Activated naive CD4-positive, alpha-beta T cell (primary cell): ENCODE measurements at places on chromosomes 11 and 22.

DNA sequence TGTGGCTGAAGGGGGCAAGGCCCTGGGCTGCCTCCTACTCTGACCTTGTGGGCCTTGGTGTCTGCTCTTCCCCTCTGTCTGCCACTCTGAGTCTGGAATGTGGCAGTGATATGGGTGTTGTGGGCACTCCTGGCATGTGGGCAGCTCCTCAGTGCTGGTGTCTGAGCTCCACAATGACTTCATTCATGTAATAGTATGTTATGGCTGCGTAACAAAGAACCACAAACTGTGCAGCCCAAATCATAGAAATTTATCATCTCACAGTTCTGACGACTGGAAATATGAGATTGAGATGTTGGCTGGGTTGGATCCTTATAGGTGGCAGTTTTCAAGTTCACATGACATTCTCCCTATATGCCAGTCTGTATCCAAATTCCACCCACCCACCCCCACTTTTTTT lies 59.1 kb downstream of the BCR start:
- no peak for DNase-seq

GRCh38 chr22:30038219-30038618 lies 42.0 kb upstream of the HORMAD2 start:
- DNase-seq, result no peak

- no peak for DNase-seq
Observed at GRCh38 chr11:2295971-2296912, 5.5 kb downstream of the C11orf21 start.

- DNase-seq, result no peak
Observed at GRCh38 chr11:126194121-126194543, 17.3 kb downstream of the RPUSD4 start.

DNA sequence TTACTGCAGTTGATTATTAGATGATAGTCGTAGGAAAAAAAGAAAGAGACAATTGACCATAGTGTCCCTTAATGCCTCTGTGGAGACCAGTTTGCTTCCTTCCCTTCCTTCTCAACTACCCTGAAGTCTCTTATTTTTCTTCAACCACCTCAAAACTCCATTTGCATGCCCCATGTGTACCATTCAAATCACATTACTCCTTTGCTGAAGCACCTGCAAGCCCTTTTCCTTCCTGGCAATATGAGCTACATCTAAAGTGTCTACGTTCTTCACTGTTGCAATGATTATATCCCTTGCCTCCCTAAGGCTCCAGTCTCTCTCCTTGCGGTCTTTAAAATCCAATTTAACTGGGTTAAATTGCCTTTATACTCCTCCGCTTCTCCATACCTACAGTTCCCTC lies 867.4 kb upstream of the API5 start:
- no peak for DNase-seq

DNA sequence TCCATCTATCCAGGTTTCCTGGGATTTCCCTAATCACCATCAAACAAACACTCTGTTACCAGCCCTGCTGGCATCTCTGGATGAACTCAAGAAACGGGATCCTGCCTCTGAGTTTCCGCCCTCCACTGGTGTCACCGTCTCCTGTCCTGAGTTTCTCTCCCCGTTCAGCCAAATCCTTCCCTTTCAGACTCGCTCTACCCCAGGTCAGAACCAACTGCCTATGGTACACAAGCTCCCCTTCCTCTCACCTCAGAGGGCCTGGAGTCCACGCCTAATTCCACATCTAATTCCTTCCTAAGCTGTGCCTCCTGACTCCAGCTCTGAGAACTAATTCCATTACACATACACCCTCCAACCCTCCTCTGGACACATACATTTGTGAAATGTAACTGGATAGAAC lies 96.1 kb downstream of the SHANK2 start:
- DNase-seq, result no peak

DNA sequence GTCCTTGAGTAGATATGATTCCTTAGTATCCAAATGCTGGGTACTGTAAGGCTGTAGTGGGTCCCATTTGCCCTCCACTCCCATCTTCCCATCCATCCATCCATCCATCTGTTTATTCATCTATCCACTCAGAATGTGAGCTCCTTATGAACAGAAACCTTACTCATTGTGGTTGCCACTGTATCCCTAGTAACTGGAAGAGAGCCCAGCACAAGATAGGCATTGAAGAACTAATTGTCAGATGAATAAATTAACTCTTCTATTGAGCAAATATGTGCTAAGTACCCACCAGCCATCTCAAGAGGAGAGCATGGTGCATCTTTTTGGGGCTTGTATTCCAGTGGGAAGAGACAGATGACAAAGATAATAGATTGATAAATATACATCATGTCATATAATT lies 86.4 kb upstream of the SEZ6L start:
- DNase-seq, result no peak

- DNase-seq, result no peak
Observed at GRCh38 chr11:126884594-126884993, 116.0 kb downstream of the KIRREL3 start.

- no peak for DNase-seq
Observed at GRCh38 chr22:47107431-47107830, 345.0 kb downstream of the TBC1D22A start.

DNA sequence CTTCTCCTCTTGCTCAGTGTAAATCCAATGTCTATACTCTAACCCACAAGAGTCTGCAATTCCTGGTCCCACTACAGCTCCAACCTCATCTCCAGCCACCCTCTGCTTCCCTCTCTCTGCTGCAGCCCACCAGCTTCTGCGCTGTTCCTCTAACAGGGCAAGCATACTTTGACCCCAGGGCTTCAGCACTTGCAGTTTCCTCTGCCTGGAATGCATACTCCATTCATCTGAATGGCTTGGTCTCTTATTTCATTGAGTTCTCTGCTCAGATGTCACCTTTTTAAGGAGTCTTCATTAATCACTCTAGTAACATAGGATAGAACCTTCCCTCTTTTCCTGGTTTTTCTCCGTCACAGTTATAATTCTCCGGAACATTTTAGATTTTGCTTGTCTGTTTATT lies 141.6 kb downstream of the BUD13 start:
- no peak for DNase-seq

DNA sequence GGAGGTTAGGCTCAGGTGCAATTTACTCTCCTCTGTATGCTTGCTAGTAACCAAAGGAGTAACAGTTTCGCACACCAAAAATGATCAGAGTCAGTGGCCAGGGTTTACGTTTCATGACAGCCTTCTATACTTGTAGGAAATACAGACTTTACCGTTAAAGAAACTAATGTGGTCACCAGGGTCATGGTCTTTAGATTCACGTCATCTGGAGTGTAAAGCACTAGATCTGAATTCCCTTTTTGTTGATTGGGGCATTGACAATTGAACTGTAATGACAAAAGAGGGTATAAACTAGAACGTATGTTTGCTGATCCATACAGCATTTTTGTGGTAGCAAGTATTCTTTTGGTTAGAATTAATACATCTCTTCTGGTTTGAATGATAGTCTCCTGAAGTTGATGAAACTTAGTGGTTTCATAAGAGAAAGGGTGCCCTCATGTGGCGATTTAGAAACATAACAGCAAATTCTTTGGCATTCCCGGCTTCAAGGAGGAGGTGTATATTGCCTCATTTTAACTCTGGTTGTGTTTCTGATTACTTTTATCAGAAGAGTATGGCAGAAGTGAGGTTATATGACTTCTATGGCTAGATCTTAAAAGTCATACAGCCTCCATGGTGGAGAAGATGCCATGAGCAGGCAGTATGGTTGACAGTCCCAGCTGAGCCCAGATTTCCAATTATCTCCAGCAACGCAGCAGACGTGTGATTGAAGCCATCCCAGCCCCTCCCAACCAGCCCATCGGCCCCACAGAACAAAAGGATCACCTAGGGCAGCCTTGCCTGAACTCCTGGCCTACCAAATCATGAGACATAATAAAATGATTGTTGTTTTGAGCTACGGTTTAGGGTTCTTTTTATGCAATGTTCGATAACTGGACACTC lies 35.1 kb downstream of the MMP7 start:
- no peak for DNase-seq

- no peak for DNase-seq
Observed at GRCh38 chr22:28943501-28943879, 60.1 kb downstream of the ZNRF3 start.

DNA sequence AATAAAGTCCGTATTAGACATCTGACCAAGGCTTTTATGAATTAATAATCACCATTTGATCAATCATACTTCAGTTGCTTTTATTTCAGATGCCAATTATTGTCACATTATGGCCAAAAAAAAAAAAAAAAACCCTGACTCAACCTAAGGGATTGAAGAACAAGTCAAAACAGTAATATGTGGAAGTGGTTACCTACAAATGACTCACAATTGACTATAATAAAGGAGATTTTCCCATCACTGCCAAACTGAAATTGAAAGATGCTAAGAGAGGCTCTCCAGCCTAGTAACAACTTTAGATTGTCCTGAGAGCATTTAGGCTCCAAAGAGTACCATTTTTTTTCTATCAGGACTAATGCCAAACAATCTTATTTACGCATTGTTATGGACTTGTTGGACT lies 35.2 kb downstream of the SOX6 start:
- DNase-seq, result no peak

GRCh38 chr22:36360871-36361383 lies 26.8 kb downstream of the MYH9 start:
- DNase-seq, result no peak

GRCh38 chr22:39241794-39242594 lies 2.8 kb downstream of the PDGFB start:
- peak; percentile 34 for DNase-seq

DNA sequence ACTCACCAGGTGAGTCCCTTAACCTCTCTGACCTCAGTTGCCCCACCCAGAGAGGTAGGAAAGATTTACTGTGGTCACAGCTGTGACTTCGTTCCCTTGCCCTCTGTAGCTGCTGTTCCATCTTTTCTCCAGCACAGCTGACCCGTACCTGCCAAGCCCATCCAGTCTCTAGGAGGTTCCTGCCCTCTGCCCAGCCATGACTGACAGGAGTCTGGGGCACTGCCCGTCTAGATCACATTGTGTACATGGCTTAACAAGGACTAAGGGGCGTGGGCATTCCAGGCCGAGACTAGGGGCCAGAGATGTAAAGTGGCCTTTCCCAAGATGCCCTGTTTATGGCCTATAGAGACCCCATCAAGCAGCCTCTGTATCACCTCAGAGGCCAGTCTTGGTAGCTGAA lies 132.0 kb downstream of the PARVA start:
- DNase-seq, result no peak

DNA sequence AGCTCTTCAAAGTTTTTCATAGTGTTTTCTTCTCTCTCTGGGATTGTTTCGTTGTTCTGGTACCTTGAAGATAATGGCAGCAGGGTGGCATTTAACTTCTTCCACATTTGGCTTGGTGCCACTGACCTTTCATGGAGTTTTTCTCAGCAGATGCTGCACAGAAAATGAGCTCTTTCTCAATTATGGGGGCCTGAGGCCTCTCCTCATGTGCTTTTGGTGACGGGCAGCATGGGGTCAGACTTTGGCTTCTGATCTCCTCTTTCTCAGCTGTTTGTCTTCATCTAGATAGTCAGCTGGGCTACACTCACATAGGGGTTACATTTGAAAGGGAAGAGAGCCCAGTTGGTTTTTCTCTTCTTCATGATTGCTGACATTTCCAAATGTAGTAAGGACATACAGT lies 76.3 kb downstream of the FAT3 start:
- no peak for DNase-seq
